ENCODE measurements at places on chromosomes 12 and 14.

DNA sequence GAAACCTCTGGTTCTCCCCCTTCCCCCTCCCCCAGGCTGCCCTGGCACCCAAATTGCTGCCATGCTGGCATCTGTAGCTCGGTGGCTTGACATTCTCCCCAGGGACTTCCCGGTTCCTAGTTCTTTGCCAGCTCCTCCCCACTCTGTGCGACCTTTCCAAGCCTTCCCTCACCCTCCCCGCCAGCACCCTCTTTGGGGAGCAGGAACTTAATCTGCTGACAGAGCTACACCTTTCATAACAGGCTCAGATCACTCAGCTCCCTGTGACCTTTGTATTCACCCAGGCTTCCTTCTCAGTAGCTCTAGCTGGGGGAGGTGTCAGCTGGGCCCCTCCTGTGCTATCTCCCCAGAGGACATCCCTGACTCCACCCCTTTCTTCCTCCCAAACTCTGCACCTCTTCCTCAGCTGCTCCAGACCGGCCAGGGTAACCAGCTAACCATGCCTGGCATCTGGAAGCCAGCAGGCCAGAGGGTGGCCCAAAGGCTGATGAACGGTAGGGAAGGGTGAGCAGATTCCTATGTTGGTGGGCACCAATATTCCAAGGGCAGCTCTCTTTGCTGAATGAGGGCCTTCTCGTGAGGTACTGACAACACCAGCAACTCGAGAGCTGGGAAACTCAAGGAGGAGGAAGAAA lies 1.8 kb upstream of the COX14 start:
- DNase-seq: no peak

- no peak for DNase-seq
Observed at GRCh38 chr12:100935929-100936328, 141.4 kb downstream of the ANO4 start.

- no peak for DNase-seq
Observed at GRCh38 chr12:85923767-85924331, 49.8 kb downstream of the NTS start.

DNA sequence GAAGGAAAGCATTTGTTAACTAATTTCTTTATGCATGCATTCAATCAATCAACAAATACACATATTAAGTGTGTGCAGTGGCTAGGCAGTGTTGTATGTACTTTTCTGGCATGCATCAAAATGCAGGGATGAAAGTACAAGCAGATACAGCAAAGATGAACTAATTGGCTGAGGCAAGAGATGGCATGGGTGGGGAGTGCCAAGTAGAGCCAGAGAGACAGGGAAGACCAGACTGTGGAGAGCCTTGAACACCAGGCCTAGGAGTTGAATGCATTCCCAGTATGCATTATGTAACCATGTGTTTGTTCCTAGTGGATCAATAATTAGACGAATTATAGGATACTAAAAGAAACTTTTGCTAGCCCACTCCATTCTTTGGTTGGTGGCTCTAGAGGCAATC lies 17.3 kb upstream of the LMNTD1 start:
- DNase-seq: no peak

- DNase-seq: peak; percentile 34
Observed at GRCh38 chr12:7806863-7807487, 17.8 kb downstream of the NANOG start.

Measured in stimulated activated CD8-positive, alpha-beta memory T cell treated with anti-CD3 and anti-CD28 coated beads, Interleukin-2, amount 100 ng/mL, for 48 hours (primary cell).